ENCODE measurements at places on chromosomes 2 and 18. TPM values are rescaled to one million over a fixed set of nuclear protein-coding genes. Genes with fewer than 3 reads are reported as not detected.

FSHR gene
- total RNA-seq = not detected

GRCh38 chr18:76658627-76659026, 163.6 kb upstream of the ZNF516 start:
- DNase-seq = no peak
- H3K4me3 ChIP-seq = no peak overlapping the region
- no peak overlapping the region for H3K27ac ChIP-seq
- no peaks in the 10 kb centered on the region for H3K27me3 ChIP-seq

- DNase-seq = no peak
- no peak overlapping the region for H3K4me3 ChIP-seq
- H3K4me1 ChIP-seq = no peaks in the 10 kb centered on the region
- H3K36me3 ChIP-seq = no peaks in the 10 kb centered on the region
- H3K27me3 ChIP-seq = no peaks in the 10 kb centered on the region
Observed at GRCh38 chr18:37362158-37362890, 203.3 kb downstream of the CELF4 start.

DNA sequence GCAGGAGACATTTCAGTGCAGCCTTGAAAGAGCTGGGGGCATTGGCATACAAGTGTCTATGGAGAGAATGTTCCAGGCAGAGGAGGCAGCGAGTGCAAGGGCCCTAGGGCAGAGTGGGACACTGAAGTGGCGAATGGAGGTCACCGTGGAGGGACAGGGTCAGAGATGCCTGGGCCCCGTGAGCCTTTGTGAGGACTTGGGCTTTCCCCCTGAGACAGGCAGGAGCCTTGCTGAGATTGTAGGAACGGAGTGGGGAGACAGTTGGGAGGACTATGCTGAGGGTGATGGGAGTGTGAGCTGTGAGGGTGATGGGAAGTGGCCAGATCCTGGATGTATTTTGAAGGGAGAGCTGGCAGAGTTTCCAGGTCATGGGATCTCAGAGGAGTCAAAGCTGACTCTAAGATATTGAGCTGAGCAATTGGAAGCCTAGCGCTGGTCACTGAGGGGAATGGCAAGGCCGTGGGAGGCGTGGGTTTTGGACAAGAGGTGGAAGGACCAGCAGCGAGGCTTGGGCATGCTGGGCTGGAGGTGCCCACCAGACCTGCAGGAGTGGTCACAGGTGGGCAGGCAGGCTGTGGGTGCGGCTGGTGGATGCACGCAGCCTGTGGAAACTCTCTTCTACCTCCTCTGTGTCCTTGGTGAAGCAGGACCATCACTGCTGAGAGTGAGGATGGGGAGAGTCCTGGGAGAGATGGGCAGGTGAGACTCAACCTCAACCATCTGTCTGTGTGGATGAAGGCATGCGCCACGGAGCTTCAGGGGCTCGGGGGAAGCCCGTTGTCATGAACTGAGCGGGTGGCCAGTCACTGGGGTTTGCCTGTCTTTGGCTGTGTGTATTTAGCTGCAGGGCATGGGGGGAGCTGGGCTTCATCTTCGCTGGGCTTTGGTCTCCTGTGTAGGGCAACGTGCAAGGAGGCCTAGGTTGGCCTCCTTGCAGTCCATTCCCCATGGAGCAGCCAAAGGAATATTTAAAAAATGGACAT, 241.2 kb upstream of the HS6ST1 start:
- no peak overlapping the region for H3K4me3 ChIP-seq
- H3K27me3 ChIP-seq = no peaks in the 10 kb centered on the region
- no peaks in the 10 kb centered on the region for H3K36me3 ChIP-seq
- no peaks in the 10 kb centered on the region for H3K4me1 ChIP-seq
- no peak for DNase-seq

PLGLB2 gene
- 2.7 TPM for total RNA-seq

DNA sequence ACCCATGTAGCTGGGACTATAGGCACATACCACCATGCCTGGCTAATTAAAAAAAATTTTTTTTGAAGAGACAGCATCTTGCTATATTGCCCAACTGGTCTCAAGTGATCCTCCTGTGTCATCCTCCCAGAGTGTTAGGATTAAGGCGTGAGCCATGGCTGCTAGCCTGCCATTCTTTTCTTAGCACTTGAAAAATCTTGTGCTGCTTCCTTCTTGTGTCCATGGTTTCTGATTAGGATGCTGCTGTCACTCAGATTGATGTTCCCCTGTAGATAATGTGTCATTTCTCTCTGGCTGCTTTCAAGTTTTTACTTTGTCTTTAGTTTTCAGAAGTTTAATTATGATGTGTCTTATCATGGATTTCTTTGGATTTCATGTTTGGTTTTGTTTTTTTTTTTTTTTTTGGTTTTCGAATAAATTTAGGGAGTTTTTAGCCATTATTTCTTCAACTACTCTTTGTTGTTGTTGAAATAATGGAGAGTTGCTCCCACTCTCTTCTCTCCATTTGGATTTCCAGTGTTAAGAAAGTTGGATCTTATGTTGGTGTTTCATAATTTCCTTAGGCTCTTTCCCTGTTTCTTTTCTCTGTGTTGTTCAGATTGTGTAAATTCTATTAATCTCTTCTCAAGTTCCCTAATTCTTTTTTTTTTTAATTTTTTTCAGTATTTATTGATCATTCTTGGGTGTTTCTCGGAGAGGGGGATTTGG, 2.5 kb downstream of the ATP9B start:
- no peaks in the 10 kb centered on the region for H3K27me3 ChIP-seq
- no peak for DNase-seq
- H3K36me3 ChIP-seq = no peaks in the 10 kb centered on the region
- no peak overlapping the region for H3K4me3 ChIP-seq

DNA sequence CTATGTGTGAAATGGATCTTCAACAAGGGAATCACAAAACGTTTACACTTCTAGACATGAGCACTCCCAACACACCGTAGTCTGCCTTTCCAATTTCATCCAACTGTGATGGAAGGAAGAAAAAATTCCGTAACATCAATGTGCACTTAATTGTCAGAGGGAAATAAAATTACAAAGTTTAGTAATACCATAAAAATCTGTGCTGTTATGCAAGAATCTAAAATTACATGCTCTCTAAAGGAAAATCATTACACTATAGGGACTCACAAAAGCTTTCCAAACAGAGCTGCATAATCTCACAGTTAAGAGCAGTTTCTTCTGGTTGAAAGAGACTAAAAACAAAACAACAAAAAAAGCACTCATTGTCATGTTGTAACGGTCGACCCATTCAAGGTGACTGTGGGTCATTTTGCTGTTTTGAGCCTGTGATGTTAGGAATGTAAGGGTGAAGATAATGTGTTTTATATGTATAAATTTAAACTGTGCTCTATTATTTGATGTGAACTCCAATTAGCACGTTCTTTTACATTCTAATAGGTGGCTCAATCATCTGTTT, 698.0 kb downstream of the TDRD15 start:
- no peaks in the 10 kb centered on the region for H3K36me3 ChIP-seq
- H3K4me1 ChIP-seq = no peaks in the 10 kb centered on the region
- DNase-seq = no peak
- no peak overlapping the region for H3K27ac ChIP-seq

DNA sequence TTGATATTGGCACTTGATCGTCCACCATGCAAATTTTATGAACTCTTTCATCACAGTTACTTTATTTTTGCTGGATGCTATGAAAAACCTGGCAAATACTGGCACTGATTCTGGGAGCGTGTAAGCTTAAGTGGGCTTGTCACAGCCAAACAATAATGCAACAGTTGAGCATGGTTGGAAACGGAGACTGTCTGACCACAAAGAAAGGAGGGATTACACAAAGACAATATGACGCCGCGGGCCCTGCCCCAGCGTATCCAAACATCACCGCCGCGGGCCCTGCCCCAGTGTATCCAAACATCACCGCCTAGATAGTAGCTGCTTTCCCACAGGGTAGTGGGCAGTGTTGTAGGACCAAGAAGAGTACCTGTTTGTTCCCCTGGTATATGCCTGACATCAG, 135.9 kb downstream of the PRPF40A start:
- no peaks in the 10 kb centered on the region for H3K27me3 ChIP-seq
- no peak for DNase-seq
- H3K4me1 ChIP-seq = no peaks in the 10 kb centered on the region
- no peaks in the 10 kb centered on the region for H3K36me3 ChIP-seq
- H3K4me3 ChIP-seq = no peak overlapping the region

All from breast epithelium (tissue), 4 donors.